ENCODE measurements at places on chromosomes 4 and X.

DNA sequence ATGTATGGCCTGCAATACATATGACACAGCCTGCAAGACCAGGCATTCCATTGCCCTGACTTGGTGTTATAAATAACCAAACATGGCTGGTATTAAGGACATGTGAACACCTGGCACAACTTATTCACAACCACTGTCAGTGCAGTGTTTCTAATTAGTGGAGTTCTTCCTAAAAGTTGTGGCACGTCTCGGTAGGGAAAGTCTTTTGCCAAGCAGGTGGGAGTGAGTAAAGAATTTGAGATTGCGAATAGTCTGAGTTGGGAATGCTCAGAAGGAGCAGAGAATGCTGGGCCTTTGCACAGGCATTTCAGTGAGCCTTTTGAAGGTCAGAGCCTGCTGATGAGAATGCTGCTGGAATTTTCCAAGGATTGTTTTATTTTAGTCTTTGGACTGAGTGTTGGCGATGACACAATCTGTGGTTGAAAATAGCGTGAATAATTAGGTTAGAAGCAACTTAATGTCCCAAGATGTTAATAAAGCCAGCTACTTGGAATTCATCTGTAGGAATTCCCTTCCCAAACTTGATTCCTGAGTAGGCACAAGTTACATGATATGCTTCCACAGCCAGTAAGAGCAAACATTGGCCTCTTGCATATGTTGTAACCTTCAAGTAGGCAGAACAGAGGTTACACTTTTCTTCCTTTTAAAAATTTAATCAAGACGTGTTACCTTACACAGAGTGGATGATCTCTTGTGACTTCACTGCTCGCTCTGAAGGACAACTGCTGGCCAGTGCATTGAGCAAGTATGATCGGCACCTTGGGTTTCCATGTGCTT is 83.6 kb upstream of the PGRMC2 start:
- DNase-seq, result no peak

GRCh38 chr4:102624505-102624904 is 123.3 kb downstream of the NFKB1 start:
- no peak for DNase-seq

DNA sequence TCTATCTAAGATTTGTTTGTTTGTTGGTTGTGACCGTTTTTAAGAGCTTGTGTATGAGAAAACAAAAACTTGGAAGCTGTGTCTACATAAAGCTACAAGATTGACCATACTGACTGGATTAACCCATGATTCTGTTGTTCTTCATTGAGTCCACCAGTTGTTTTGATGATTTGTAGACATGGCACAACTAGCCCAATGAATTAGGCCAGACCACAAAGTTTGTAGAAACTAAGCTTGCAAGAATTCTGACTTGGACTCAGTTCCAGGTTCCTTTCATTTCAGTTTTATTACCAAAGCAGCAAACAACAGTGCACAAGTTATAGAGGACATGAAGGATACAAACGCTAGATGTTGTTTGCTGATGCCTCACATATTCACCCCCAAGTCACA is 119.3 kb downstream of the RASGEF1B start:
- no peak for DNase-seq

DNA sequence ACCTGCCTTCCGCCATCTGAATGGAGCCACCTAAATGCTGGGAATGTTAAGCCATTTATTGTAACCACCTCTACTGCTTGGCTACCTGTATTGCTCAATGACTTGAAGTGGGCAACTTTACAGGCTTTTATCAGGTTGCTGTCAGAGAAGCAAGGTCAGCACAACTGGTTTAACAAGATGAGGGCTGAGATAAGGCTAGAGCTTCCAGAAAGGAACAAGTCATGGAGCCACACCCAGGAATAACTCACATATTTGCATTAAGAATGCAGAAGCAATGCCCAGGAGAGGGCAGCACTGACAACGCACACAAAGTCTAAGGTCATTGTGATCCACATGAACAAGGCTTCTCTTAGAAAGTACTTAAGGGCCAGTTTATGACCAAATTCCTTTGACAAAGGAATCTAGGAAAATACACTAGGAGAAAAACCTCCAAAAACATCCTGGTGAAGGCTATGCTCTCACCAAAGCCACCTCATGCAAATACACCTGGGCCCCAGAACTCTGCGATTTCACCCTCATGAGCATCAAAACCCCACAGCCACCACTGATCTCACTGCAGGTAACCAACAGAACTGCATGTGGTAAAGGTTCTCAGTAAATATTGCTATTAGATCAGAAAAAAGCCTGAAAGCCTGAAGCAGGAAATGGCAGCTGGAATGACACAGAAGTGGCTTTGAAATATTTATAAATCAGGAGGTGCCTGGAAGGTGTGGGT is 15.0 kb upstream of the STS start:
- peak; percentile 31 for DNase-seq

DNA sequence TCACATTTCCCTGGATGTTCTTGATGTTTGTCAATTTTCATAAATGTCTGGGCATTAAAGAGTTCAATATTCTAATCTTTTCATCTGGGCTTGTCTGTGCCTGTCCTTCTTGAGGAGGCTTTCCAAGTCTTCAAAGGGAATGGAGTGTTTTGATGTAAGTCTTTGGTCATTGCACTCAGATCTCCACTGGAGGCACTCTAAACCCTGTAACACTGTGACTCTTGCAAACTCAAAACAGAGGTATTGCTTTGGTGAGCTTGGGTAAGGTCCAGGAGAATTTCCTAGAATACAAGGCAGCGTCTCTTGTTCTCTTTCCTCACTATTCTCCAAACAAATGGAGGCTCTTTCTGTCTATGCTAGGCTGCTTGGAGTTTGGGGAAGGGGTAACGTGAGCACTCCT is 1118.1 kb upstream of the PABPC4L start:
- DNase-seq, result no peak

DNA sequence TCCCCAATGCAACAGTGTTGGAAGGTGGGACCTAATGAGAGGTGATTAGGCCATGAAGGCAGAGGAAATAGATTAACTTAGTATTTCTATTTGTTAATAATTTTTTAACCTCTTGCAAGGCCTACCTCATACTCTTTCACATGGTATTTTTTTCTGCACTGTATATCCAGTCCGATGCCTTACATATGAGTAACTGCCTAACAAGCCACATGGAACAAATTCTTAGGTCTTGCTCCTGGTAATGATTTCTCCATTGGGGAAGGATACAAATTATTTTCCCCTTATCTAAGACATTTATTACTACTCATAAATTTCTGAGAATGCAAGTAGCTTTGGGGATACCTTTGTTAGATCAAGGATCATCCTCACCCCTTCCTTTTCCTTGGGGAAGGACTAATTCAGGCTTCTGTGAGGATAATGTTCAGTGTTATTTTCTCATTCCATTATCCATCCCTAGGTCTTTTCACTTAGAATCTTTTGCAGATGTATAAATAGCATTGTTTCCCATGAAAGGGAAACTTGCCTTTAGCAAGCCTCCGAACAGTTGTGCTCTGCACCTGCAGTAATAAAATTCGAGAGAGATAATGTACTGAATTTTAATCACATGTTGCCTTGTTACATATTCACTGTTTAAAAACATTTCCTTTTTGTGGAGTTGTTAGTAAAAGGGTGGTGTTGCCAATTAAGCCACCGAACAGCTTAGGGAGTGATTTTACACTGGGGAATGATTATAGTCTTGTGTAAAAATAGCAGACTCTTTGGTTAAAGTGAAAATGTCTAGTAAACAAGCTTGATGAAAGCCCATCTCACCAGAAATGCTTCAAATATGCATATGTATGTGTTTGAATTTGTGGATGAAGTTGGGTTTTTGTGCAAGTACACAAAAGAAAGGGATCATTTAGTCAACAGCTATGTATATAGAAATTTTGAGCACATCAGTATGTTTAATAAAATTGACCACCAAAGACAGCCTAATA is 89.9 kb downstream of the CFAP299 start:
- DNase-seq, result no peak

- no peak for DNase-seq
These were observed 210.9 kb upstream of the FAM241A start for GRCh38 chr4:111934314-111934713.

DNA sequence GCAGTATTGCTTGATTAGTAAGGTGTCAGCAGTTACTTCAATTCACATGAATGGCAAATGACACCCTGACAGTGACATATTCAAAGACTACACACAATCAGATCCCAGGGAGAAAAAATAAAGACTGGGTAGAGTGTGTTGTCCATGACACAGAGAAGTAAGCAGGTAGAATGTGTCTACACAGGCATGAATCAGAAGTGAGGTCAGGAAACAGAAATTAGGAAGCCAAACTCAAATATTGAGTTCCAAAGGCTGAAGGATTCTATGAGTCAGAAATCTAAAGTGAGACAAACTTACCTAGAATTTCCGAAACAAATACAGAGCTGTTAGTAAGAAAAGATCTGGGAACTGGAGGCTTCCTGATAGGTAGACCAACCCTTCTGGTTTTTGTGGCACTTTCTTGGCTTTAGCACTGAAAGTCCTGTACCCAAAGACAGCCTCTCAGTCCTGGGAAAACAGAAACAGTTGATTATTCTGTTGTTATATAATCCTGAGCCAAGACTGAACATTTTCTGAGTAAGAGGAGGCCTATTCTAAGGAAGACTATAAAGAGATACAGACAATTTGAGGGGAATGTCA is 24.3 kb upstream of the GLRA2 start:
- DNase-seq, result no peak

DNA sequence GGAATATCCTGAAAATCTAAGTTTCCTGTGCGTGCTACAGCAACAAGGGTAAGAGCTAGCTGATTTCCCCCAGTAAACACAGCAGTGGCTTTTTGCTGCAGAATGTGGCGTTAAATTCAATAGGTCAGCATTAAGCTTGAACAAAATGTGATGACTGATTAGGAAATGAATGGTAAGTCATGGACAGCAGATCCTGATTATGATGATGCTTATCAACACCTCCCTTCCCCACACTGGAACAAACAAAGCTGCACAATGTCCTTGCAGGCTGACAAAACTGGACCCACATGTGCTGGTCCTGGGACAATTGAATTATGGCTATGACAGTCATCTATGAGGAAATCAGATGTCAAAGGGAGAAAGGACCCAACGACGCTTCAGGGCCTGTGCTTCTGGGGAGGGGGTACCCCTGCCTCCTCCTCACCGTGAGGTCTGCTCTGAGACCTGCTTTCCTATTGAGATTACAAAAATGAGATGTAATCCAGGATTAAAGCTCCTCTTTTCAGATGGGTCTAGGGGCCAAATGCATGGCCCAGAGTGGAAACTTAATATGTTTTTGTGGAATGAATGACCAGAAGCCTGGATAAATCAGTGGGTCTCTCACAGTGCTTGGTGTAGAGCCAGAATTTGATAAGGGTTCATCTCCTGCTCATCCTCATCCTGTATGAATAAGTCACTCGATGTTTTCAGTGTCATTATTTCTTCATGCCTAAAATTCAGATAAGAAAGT is 32.0 kb upstream of the BOD1L1 start:
- DNase-seq, result no peak

DNA sequence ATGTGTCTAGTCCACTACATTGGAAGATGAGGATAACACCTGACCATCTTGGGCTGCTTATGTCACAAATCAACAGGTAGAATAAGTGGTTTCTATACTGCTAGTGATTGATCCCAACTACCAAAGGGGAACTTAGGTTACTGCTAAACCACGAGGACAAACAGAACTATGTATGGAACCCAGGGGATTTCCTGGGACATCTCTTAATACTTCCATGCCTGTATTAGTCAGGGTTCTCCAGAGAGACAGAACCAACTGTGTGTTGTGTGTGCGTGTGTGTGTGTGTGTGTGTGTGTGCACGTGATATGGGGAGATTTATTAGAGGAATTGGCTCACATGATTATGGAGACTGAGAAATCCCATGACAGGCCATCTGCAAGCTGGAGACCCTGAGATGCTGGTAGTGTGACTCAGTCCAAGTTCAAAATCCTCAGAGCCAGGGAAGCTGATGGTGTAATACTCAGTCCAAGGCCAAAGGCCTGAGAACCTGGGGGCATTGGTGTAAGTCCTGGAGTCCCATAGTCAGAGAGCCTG is 16.2 kb upstream of the AFF1 start:
- no peak for DNase-seq

GRCh38 chr4:20687864-20688263 is 12.4 kb upstream of the PACRGL start:
- DNase-seq, result no peak

DNA sequence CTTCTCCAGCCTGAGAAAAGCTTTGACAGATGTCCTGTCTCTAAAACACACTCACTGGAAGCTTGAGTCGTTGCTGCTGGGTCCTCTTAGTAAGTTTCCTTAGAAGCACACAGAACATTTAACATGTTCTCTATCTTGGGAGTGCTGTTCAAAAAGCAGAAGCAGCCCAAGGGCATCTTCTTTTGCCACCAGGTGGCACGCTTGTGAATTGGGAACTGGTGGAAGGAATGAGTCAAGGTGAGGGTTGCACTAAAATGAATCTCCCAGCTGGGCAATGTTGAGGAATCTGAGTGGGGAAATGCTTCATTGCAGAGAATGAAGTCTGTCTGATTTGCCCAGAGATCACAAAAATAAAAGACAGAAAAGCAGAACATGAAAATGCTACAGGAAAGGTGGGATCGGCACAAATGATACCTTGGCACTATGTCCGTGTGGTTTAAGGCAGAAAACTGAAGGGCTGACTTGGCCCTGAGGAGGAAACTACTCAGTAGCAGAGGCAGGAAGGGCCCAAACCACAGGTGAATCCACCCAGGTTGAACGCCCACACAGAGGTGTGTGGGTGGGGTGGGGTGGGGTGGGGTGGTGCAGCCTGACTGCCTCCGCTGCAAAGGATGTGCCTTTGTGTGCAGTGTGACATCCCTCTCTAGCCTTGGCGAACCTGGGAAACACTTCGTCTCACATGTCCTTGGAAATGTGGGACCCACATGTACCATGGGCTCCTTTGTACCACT is 26.0 kb downstream of the KIT start:
- DNase-seq, result no peak

DNA sequence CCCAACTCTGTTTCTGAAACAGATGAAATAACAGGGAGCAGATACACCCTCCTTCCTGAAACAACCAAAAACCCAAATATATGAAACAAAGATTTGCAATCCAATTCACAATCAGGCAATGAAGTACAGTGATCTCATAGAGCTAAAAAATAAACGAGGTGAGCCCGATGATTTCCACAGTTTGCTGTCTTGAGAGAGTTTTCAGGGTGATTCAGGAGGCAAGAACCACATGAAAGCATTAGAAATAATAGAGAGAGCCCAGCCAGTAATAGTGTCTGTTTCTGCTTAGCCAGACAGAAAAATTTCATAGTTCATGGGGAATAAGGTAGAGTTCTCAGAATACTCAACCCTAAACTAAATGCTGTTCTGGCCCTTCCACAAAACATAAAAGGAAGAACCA is 296.2 kb downstream of the PDHA2 start:
- no peak for DNase-seq

GRCh38 chr4:8393593-8394038 is 46.9 kb downstream of the ACOX3 start:
- no peak for DNase-seq

DNA sequence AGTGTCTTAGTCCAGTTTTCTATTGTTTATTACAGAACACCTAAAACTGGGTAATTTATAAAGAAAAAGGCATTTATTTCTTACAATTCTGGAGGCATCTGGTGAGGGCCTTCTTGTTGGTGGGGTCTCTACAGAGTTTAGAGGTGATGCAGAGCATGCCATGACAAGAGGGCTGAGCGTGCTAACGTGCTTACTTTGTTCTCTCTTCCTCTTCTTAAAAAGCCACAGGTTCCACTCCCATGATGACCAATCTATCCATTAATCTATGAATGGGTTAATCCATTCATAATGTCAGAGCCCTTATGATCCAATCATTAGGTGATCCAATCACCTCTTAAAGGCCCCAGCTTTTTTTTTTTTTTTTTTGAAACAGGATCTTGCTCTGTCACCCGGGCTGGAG is 291.5 kb upstream of the GALNTL6 start:
- DNase-seq, result no peak

- DNase-seq, result no peak
These were observed 22.7 kb downstream of the WDR19 start for GRCh38 chr4:39205000-39205399.

Measured in NCI-H1417 treated with DMSO at 0.1 percent for 48 hours (cell line).